ENCODE measurements at places on chromosomes 16 and 17.

DNA sequence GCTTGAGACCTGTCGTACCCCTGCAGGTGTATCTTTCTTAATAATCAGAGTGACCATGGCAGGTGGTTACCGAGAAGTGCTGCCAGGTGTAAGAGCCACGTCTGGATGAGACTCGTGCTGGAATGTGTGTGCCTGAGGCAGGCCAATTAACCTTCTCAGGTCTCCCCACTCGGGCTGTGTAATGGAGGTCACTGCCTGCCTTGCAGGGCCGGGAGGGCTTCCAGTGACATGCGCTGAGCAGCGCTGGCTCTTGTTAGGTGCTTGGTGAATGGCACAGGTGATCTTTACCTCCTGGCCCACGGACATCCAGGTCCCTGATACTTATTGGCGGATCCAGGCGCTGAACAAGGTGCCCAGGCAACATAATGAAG lies 4.6 kb upstream of the GSE1 start:
- DNase-seq = no peak

DNA sequence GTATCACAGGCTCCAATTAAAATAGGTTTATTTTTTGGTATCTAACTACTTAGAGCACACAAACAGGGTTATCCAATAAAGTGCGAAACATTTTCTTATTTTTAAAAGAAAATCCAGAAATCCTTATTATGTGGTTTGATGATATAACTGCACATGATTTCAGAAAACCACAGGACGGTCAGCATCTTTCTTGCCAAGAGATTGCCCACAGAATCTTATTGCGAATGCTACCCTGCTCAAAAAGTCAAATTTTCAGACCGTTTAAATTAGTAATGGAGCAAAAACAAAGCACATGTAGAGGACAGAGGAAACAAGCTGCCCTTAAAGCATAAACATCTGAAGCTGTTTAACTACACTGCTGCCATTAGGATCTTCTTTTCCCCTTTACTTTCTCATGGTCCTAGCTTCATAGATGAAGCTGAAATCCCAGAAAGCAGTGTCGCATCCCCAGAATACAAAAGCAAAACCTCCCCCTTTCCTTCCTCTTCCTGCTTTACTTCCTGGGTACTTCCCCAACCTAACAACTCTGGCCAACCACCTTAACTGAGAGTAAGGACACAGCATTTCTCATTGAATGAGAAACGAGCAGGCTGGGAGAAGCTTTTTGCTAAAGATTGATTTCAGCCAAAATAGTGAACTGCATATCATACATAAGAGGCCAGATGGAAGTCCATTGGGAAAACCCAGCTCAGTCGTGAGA lies 43.7 kb downstream of the CMTM4 start:
- DNase-seq = no peak

DNA sequence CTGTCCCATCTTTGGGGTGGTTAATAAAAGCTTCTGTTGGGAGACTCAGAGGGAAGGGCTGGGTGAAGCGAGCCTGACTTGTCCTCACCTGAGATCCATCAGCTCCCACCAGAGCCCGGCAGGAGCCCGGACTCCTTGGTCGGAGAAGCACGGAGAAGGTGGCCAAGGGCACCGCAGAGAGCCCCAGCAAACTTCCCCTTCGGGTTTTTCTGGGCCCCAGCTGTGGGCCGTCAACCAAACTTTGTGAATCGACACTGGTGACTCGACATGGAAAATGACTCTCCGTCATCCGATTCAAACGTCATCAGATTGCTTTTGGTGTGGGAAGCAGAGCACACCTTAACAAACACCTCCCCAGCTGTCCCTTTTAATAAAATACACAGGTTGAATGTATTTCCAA lies 21.4 kb downstream of the ENPP7 start:
- DNase-seq = no peak

DNA sequence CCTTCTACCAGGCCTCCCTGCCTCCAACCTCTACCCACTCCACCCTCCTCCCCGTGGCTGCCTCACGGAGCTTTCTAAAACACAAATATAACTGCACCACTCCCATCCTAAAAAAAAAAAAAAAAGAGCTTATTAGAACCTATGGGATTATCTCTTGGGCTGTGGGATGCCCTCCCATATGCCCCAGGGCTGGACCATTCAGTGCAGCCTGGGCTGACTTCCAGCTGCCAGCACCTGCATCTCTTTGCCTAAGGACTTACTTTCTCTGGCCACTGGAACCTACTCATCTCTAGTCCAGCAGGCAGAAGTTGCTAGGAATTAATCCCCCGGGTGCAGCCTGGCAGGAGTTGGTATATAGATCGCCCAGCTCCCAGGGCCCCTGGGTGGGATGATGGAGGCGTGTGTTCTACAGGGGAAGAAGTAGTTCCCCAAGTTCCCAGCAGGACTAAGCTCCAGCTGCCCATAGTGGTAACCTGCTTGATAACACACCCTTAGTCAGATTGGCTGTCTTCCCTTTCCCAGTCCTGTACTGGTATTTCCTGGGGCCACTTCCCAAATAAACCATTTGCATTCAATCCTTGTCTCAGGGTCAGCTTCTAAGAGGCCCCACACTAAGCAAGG lies 10.3 kb downstream of the MPP3 start:
- no peak for DNase-seq

DNA sequence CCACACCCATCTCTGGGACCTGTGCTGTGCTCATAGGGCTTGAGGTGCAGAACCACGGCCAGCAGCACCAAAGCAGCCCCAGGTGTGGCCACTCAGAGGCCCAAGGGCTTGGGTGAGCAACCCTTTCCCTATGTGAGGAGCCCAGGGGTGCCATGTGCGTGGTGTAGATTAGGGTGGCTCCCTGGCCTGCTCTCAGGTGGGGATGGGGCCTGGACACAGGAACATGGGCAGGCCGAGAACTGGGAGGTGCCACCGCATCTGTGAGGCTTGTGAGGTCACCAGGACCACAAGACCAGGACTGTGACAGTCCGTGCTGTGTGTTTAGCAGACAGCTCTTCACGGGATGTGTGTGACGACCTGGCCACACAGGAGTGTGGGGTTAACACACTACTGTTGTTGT lies 103.5 kb upstream of the ZNF750 start:
- no peak for DNase-seq

DNA sequence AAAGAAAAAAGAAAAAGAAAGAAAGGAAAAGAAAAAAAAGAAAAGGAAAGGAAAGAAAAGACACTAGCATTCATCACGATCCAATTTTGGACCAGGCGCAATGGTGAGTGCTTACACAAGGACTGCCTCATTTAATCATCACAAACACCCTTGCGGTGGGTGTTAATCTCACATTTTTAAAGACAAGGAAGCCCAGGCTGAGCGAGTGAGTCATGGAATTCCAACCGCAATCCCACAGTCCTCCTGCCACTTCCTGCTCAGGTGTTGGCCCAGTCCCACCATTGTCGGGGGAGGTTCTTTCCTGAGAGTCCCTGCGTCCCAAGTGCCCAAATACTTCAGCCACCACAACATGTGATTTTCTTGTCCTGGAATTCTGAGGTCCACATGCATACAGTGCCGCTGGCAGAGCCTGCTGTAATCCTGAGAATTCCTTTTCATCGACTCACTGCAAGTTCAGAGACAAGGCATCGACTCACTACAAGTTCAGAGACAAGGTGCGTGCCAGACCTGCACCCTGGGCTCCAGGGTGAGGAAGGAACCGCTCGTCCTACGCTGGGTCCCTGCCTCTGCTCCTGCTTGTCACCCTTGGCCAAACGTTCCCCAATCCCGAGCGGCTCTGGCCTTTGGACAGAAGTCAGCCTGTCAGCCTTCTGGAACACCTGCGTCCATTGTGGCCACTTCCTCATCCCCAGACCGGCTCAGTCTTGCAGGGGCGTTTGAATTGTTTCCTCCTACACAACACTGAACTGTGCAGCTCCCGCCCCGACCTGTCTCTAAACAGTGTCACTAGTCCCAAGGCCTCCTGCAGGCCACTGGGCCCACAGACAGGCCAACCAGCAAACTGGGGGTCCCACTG lies 5.8 kb downstream of the ZG16B start:
- no peak for DNase-seq

DNA sequence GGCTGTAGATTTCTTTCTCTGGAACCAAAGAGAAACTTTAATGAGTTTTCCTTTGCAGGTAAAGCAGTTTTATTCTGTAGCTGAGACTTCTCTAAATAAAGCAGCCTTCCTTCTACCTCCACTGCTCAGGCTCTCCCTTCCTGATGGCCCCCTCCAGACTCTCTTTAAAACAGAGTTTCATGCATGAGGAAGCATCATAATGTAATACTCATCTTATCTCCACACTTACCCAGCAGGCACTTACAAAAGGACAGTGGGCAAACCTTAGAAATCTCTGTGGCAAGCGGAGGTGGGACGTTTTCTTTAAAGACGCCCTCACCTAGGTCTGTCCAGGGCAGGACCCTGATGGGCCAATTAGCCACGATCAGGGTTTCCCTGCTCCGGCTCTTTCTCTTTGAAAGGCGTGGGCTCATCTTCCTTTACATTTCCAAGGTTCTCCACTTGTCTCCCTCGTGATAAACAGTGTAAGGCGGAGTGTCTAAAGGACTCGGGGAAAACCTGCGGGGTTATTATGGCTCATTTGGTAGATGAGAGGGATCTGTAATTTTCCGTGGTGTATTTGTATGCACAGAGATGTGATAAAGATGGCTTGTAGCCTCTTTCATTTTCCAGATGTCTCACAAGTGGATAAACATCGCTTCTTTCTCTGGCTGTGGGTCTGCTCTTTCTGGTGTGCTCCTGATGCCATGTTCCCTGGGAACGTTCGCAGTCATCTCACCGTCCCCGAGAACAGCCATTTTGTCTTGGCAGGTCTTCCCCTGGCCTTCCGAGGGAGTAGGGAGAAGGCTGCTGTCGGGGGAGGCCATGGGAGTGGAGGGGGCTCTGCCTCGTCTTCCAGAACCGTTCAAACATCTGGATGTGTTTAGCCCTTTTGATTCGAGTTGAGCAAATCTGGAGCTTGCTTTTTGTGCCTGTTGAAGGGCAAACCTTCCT lies 239.0 kb downstream of the CCDC182 start:
- no peak for DNase-seq

GRCh38 chr16:85800321-85800669 lies 800 bp downstream of the COX4I1 start:
- DNase-seq = peak; percentile 23

- no peak for DNase-seq
Measured at GRCh38 chr16:57578521-57579360, 36.3 kb downstream of the ADGRG5 start.

GRCh38 chr17:48997827-48998586 lies 822 bp downstream of the IGF2BP1 start:
- DNase-seq = peak; percentile 52

DNA sequence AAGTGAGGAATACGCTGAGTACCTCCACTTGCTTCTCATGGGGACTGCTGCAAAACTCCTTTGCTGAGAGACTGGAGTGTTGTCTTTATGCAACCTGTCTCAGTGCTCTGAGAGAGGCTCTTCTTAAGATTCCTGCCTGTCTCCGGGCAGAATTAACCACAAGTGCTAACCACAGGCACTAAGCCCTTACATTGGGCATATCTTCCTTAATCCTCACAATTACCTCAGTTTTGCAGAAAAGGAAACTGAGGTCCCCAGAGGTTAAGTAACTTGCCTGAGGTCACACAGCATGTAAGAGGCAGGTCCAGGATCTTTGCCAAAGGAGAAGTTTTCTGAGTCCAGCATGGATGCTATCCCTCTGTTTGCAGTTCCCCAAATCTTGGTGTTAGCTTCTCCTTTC lies 86.0 kb downstream of the GP2 start:
- DNase-seq = no peak

GRCh38 chr16:23549938-23550337 lies 7.2 kb downstream of the EARS2 start:
- no peak for DNase-seq

DNA sequence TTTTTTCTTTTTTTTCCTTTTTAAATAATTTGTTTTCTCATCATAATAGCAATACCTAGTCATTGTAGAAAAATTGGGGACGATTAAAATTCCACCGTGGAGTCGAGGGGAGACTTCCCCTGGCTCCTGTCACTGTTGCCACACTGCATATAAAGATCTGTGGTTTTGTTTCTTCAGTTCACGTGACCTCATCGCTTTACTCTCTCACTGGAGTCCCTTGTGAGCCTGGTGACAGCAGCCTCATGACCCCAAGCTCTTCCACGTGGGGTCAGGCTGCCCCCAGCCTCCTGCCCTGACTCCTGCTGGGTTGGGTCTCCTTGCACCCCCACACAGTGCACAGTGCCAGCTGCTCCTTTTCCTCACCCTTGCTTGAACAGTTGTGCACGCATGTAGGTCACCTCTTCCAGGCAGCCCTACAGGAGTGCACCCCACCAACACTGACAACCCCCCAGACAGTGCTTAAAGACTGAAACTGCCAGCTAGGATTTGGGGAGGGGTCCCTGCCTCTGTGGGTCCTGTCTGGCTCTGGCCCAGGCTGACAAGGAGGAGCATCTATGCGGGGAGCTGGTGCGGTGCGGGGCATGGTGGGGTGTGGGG lies 7.3 kb upstream of the METRNL start:
- DNase-seq = no peak

DNA sequence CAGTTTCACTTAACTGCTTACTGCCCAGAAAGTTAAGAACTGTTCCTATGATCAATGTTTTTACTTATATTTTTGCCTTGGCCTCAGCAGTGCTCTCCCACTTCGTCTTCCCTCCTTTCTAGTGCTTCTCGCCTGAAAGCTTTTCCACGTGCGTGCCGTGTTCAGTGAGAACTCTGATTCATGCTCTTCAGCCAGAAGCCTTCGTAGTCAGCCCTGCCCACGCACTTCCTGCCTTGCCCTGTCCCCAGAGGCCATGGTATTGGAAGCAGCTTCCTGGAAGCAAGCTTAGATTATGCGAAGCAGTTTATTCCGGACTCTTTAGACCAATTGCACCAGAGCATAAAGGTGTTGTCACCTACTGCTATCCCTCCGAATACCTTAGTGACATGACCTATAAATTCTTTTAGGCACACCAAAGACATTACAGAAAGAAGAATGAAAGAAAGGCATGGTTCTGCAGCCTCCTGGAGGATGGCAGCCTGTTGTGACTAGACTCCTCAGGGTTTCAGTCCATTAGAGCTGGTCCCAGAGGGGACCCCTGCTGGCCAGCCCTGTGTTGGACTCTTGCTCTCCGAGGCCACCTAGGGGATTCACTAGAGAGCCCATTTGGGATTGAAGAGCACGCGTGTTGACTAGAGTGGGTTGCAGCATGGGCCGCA lies 105.2 kb downstream of the RPTOR start:
- peak; percentile 79 for DNase-seq

- DNase-seq = no peak
Measured at GRCh38 chr17:46053911-46054534, 55.0 kb downstream of the STH start.

DNA sequence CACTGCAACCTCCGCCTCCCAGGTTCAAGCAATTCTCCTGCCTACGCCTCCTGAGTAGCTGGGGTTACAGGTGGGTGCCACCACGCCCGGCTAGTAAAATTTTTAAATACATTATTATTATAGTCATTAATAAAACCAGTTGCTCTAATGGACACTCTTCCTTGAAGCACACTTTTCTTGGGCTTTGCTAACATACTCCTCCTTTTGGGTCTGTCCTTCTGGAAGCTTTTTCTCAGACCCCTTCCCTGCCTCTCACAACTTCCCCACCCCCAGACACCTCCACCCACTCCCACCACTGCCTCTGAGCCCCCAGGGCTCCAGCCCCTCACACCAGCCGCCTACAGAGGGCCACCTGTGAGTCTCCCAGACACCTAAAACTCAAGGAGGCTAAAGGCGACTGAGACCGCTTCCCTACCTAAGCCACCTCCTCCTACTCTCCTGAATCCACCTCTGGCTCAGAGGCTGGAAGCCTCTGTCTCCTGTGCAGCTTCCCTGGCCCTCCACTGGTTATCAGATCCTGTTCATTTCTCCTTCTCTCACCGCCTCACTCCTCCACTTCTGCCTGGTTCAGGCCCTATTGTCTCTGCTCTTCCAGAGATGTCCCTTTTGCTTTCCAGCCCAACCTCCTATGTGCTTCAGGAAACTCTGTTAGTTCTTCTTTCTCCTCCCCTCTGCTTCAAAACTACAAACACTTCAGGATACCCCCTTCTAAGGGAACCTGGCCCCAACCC lies 2.1 kb upstream of the CUEDC1 start:
- DNase-seq = no peak

Measured in neural progenitor cell (in vitro differentiated cells).